ENCODE measurements at places on chromosomes 13 and 19.

- DNase-seq = no peak
These were observed 10.6 kb downstream of the PLPP2 start for GRCh38 chr19:280541-281009.

DNA sequence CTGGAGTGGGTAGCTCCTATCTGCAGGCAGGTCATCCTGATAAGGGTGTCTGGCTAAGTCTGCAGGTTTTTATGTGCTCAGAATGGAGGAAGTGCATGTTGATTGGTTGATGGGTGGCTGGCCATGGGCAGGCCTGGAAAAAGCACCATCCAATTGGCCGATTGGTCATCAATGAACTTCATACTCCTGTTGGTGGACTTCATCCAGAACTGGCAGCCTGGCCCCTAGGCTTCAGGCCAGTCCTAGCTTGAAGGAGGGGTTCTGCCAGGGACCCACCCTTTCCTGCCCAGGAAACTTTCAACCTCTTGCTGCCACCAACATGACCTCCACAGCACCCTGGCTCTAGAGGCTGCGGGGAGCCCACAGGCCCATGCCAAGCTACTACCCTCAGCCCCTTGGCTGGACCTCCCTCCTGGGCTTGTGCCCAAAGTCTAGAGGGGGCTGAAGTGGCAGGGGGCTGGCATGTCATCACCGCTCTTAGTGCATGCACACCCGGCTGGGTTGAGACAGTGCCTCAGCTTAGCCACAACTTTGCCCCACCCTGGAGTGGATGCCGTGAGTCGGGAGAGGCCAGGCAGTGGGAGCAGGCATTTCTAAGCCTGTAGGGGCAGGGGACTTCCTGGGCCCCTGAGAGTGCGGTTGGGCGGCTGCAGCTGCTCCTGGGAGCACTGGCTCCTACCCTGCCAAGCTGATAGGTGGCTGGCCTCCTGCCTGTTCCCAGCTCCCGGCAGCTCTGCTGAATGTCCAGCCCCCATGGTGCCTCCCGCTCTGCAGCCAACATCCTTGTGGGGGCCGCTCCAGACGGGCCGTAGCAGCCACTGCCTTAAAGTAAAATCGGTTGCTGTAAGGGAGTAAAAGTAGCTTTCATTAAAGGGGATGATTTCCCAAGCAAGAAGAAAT, 13.2 kb downstream of the DNAJC15 start:
- no peak for DNase-seq

DNA sequence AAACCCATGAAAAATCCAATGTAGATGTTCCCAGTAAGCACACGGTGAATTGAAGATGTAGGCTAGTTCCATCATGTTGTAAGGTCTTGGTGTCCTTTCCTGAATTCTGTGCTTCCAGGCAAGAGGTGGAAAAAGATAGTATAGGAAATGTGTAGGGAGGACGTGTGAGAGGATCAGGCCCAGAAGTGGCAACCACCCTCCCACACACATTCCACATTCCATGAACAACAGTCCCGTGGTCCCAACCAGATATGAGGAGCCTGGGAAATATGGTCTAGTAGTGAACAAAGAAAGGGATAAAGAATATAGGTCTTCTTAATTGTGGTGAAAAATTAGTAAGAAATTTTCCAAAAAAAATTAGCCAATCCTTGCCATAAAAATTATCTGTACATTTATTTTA, 1254.2 kb upstream of the SLC10A2 start:
- DNase-seq = no peak

- no peak for DNase-seq
These were observed 7.0 kb upstream of the PPP6R1 start for GRCh38 chr19:55265723-55266386.

GRCh38 chr19:13600091-13600490, 93.8 kb upstream of the CACNA1A start:
- DNase-seq = no peak

DNA sequence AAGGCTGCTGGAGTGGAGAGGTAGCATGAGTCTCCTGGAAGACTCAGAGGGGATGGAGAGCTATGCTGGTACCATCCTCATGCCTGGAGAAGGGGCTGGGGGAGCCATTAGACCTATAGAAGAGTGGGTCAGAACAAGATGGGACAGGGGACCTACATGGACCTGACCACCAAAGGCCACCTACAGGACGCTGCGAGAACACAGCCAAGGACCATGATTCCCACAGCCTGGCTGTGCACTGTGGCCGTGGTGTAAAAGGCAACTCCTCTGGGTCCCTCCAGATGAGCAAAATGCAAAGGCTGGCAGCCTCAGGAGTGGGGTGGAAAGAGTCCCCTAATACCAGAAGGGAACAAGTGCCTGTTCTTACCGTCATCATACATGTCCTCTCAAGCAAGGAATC, 216.2 kb downstream of the SLC7A1 start:
- DNase-seq = no peak

DNA sequence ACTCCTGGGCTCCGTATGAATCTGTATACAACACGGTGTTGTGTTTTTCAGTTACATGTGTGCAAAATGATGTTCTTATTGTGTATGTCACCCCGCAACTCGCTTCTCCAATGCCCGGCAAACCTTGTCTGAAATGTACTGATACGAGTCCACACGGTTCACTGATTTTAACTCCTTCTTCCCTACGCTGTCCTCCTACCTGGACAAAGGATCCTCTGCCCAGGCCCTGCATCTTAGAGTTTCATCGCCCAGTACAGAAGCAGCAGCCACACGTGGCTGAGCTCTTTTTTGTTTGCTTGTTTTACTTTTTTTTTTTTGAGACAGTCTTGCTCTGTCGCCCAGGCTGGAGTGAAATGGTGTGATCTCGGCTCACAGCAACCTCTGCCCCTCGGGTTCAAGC, 28.9 kb downstream of the ZFR2 start:
- no peak for DNase-seq
